ENCODE measurements at places on chromosomes 6 and 20. TPM values are rescaled to one million over a fixed set of nuclear protein-coding genes. Genes with fewer than 3 reads are reported as not detected.

DNA sequence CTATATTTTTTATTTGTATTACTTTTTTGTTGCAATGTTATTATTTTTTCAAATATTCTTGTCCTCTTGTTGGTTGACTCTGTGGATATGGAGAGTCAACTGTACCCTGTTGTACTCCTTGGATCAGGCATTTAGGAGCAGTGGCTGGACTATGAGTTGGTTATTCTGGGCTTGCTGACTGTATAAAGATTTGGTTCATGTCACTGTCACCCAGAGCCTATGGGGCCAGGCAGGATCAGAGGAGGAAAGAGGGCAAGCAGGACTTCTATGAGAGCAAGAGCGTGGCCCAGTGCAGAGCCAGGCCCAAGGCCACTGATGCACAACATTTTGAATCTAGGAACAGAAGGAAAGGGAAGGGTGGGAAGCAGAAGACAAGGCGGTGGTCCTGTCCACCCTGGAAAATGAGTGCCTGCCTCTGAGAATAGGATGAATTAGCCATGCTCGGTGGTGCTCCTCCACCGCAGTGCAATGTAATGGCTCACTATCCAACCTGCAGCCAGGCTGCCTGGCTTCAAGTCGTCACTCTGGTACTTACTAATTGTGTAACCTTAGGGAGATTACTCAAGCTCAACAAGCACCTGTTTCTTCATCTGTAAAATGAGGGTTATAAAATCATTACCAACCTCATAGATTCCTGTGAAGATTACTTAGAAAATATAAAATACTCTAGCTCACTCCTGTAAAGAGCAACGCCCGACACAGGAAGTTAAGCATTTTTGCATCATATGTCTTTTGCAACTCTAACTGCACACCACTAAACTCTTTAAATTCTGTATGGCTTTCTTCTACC lies 192.1 kb downstream of the KCNQ5 start:
- no peak for DNase-seq

- no peak for DNase-seq
Measured at GRCh38 chr20:10679269-10679668, 5.5 kb upstream of the JAG1 start.

GRCh38 chr20:17854307-17854903 lies 114.2 kb downstream of the SNX5 start:
- no peak for DNase-seq

DNA sequence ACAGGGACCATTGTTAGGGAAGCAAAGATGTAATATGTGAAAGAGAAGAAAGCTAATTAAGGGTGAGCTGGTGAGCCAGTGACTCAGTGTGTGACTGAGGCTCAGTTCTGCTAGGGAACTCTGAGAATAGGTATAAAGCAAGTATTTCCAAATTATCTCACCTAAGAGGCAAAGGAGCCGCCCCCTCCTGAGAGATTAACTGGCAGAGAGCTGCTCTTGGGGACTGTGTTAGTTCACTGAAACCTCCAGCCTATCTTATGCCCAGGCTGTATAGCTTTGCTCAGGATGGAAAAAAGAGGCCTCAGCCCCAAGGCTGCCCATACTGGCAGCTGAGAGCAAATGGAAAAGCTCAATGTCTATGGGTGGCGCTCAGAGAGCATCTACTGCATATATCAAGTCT lies 152.0 kb downstream of the PAK5 start:
- no peak for DNase-seq

DNA sequence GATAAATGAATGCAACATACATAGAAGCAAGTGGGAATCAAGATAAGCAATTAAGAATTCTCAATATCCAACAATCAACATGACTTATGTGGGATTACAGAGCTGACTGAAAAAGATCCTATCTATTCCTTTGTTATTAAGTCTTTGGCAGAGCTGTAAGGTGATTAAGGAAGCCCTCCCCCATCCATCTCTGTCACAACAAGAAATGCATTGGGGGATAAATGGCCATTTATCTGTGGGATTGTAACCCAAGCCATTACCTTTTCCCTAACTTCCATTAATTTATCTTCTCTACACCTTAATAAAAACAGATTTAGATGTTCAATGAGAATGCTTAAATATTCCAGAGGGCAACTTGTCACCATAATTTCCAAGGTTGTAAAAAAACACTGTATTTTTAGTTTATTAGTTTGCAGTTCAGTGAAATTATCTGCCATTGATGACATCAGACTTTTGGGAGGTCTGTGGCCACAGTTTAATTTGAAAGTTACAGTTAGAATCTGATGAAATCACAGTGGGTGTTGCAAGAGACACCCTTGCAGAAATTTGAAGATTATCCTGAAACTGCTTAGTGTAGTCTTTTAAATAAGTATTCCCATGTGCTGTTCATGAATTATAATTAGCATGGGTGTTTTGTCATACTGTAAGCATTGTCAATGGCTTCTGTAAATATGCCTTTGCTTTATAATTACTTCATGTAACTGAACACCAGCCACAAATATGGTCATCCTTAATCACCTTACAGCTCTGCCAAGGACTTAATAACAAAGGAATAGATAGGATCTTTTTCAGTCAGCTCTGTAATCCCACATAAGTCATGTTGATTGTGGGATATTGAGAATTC lies 49.4 kb upstream of the FYN start:
- no peak for DNase-seq

GRCh38 chr6:151392427-151392826 lies 1.1 kb upstream of the ZBTB2 start:
- DNase-seq = no peak

DNA sequence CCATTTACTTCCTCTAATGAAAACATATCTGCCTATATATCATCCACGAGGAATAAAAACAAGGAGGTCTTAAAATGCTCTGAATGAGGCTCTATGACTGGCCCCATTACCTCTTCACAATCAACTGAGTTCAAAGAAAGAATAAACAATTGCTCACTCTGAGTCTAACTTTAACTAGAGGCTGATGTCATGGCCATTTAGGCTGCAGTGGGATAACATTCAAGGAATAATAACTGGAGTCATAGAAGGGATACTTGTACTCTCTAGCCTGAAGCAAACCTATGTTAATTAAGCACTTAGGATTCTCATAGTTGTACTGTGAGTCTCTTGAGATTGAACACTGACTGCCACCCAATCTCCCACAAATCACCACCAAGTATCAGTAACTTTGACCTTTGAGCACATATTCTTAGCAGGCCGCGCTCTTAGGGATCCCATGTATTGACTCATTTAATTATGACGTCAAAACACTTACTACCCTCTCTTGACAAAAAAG lies 70.2 kb downstream of the PERP start:
- no peak for DNase-seq

GRCh38 chr6:71204741-71205140 lies 83.9 kb upstream of the OGFRL1 start:
- DNase-seq = no peak

DNA sequence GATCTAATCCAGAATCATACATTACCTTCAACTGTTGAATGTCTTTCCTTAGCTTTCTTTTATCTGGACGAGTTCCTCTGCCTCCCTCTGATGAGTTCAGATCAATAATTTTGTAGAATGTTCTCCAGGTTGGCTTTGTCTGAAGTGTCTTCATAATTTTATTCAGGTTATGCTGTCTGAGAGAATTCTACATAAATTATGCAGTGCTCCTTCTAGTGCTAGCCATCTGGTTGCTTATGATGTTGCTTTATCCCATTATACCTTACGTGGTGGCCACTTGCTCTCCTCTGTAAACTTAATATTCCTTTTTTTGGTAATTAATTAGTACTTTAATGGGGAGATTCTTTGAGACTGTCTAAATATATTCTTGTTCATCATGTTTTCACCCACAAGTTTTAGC lies 67.7 kb upstream of the PTCHD4 start:
- no peak for DNase-seq

- peak; percentile 31 for DNase-seq
Measured at GRCh38 chr6:155528982-155529453, 73.4 kb upstream of the NOX3 start.

- peak; percentile 98 for DNase-seq
Measured at GRCh38 chr20:44747166-44748004, 1.7 kb downstream of the KCNK15 start.

Gene CFAP61
- total RNA-seq = not detected

Gene TRIM31
- total RNA-seq = 181 TPM

Gene RAB44
- not detected for total RNA-seq

Gene NFKBIL1
- 34.0 TPM for total RNA-seq

Gene BPIFB1
- total RNA-seq = 8.5 TPM

Gene RSPO4
- total RNA-seq = not detected

Gene DSP
- total RNA-seq = 46.4 TPM
